T-cell (primary cell): ENCODE measurements at places on chromosomes 13 and 19. TPM values are rescaled to one million over a fixed set of nuclear protein-coding genes. Genes with fewer than 3 reads are reported as not detected.

- H3K4me1 ChIP-seq = no peaks in the 10 kb centered on the region
- no peak overlapping the region for H3K27ac ChIP-seq
- H3K36me3 ChIP-seq = no peaks in the 10 kb centered on the region
- no peak overlapping the region for H3K4me3 ChIP-seq
These were observed 109.5 kb upstream of the MIR17HG start for GRCh38 chr13:91238036-91238435.

DNA sequence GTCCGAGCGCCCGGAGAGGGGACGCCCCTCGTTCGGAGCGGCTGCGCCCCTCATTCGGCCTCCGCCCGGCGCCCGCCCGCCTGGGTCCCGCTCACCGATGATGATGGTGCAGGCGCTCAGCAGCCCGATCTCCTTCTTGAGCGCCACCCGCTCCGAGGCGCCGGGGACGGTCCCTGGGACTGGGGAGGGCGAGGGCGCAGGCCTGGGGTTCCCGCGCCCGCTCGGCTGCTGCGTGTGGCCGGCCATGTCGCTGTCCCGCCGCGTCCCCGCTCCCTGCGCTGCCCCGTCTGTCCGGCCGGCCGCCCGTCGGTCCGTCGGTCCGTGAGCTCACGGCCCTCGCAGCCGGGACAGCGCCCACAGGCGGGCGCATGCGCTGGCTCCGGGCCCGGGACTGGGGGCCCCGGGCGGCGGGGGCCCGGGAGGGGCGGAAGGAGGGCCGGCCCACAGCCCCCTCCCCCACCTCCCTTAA, at the start of gene SLC7A10:
Gene SLC7A10 (minus strand): TSS at position 393 of the 469 bp plus-strand sequence. CDS start 147 bp downstream, at position 246.
- H3K27ac ChIP-seq = no peak within 1 kb of the TSS
- H3K4me3 ChIP-seq = no peak within 1 kb of the TSS
- H3K36me3 ChIP-seq = no peaks in the 10 kb centered on the region
- H3K27me3 ChIP-seq = peaks cover 9% of the 10 kb centered on the region
- no peak for DNase-seq

GRCh38 chr13:93326234-93326811, 99.7 kb downstream of the GPC6 start:
- no peak overlapping the region for H3K4me3 ChIP-seq
- H3K27ac ChIP-seq = no peak overlapping the region
- no peaks in the 10 kb centered on the region for H3K27me3 ChIP-seq
- no peaks in the 10 kb centered on the region for H3K36me3 ChIP-seq

GRCh38 chr19:33631609-33631973, 9.8 kb downstream of the CHST8 start:
- DNase-seq = no peak
- H3K27ac ChIP-seq = no peak overlapping the region
- no peak overlapping the region for H3K4me3 ChIP-seq
- H3K36me3 ChIP-seq = no peaks in the 10 kb centered on the region
- no peaks in the 10 kb centered on the region for H3K4me1 ChIP-seq

GRCh38 chr13:72599178-72599743, 128.2 kb downstream of the MZT1 start:
- DNase-seq = no peak
- H3K27me3 ChIP-seq = no peaks in the 10 kb centered on the region
- no peak overlapping the region for H3K4me3 ChIP-seq
- no peaks in the 10 kb centered on the region for H3K36me3 ChIP-seq
- H3K4me1 ChIP-seq = no peaks in the 10 kb centered on the region

DNA sequence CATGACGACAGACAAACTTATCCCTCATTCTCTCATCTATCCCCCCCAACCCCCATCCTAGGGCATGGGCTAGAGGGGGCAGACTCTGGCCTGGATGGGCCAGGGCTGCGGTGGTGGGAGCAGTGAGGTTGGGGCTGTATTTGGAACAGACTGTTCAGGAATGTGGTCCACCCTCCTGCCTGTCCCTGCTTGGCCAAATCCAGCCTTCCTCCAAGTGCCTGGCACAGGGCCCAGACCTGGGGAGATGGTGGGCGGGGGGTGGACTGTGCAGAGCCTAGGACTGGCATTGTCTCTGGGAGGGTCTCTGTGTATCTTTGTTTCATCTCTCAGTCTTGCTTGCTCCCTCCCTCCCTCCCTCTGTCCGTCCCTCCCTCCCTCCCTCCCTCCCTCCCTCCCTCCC, 14.2 kb downstream of the EGLN2 start:
- no peaks in the 10 kb centered on the region for H3K27me3 ChIP-seq
- H3K4me1 ChIP-seq = peaks cover 7% of the 10 kb centered on the region
- no peak overlapping the region for H3K27ac ChIP-seq
- H3K36me3 ChIP-seq = peaks cover 19% of the 10 kb centered on the region
- DNase-seq = no peak
- no peak overlapping the region for H3K4me3 ChIP-seq

- peaks cover 6% of the 10 kb centered on the region for H3K4me1 ChIP-seq
- H3K4me3 ChIP-seq = no peak overlapping the region
- peaks cover 10% of the 10 kb centered on the region for H3K36me3 ChIP-seq
- H3K27ac ChIP-seq = no peak overlapping the region
These were observed 19.1 kb upstream of the WDR18 start for GRCh38 chr19:964761-965694.

The IGFL3 gene
- not detected for total RNA-seq

The MKNK2 gene
- 234 TPM for total RNA-seq

DNA sequence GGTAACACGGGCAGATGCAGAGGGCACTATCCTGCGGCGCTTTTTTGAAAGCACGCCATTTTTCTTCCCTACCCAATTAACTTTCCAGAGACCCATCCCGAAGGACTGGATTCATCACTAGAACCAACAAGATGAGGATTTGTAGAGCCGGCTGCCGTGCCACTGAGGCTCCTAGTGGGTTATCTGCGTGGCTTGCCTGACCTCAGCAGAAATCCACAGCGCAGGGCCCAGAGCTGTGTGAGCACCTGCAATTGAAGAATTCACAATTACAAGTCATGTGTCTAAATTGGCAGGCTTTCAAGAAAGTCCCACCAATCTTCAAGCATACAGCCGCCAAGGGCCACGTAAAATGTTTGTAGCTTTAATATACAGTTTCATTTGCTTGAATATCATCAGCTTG, 75.5 kb downstream of the ALOX5AP start:
- no peak overlapping the region for H3K4me3 ChIP-seq
- H3K27me3 ChIP-seq = no peaks in the 10 kb centered on the region
- DNase-seq = no peak
- no peaks in the 10 kb centered on the region for H3K4me1 ChIP-seq
- H3K36me3 ChIP-seq = no peaks in the 10 kb centered on the region

The FFAR1 gene
- 0.21 TPM for total RNA-seq

The SCAF1 gene
- total RNA-seq = 80.0 TPM

GRCh38 chr19:9523885-9524474, 14.5 kb downstream of the ZNF426 start:
- H3K4me1 ChIP-seq = no peaks in the 10 kb centered on the region
- peaks cover 10% of the 10 kb centered on the region for H3K36me3 ChIP-seq
- H3K27ac ChIP-seq = no peak overlapping the region
- no peak overlapping the region for H3K4me3 ChIP-seq
- DNase-seq = no peak

The ZNF728 gene
- total RNA-seq = not detected

- H3K4me1 ChIP-seq = no peaks in the 10 kb centered on the region
- H3K27ac ChIP-seq = no peak overlapping the region
- no peak overlapping the region for H3K4me3 ChIP-seq
- H3K27me3 ChIP-seq = no peaks in the 10 kb centered on the region
- no peaks in the 10 kb centered on the region for H3K36me3 ChIP-seq
These were observed 587.3 kb downstream of the EFNB2 start for GRCh38 chr13:105948143-105948542.

- H3K36me3 ChIP-seq = peaks cover 27% of the 10 kb centered on the region
- no peak for DNase-seq
- no peaks in the 10 kb centered on the region for H3K27me3 ChIP-seq
- H3K4me1 ChIP-seq = no peaks in the 10 kb centered on the region
- H3K27ac ChIP-seq = no peak overlapping the region
These were observed 45.0 kb downstream of the RASA3 start for GRCh38 chr13:114087430-114087829.
